HS-27A (cell line): ENCODE measurements at places on chromosomes 4 and X.

DNA sequence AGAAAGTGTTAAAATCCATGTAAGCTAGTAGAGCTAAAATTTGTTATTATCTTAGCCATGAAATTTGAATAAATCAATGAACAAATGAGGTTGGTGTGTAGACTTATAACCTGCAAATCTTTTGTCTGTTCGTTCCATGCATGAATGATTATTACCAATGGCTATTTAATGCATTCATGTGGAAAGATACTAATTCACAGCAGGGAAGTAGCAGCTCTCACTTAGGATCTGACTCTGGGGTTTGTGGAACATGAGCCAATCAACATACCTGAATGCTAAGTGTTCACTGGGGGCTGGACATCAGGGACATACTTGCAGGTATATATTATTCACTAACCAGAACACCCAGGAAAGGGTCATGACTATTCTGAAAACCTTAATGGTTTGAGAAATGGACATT is 444.1 kb downstream of the STIM2 start:
- no peak for DNase-seq

GRCh38 chr4:87241336-87241735 is 20.9 kb upstream of the KLHL8 start:
- DNase-seq = no peak

DNA sequence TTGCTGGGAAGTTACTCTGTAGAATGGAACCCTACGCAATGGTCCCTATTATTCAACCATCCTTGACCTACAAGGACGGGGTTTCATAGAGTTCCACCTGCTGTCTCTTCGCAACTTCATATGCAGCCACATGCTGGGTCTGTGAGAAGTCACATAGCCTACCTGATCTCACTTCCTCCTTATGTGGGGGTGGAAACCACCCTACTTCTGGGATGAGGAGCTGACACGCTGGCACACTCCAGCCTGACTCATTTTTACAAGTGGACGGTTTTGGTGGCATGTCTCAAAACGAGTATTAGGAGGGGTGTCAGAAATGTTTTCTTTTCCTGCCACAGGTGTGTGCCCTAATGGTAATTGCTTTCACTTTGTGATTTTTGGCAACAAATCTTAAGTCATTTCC is 36.8 kb upstream of the ARSD start:
- no peak for DNase-seq

GRCh38 chr4:5200513-5200912 is 149.2 kb downstream of the STK32B start:
- DNase-seq = no peak

GRCh38 chr4:133102612-133103409 is 46.3 kb upstream of the PCDH10 start:
- no peak for DNase-seq
